ENCODE measurements at places on chromosomes 2 and 18.

- no peak for DNase-seq
Observed at GRCh38 chr2:70771446-70771845, 3.4 kb upstream of the ADD2 start.

DNA sequence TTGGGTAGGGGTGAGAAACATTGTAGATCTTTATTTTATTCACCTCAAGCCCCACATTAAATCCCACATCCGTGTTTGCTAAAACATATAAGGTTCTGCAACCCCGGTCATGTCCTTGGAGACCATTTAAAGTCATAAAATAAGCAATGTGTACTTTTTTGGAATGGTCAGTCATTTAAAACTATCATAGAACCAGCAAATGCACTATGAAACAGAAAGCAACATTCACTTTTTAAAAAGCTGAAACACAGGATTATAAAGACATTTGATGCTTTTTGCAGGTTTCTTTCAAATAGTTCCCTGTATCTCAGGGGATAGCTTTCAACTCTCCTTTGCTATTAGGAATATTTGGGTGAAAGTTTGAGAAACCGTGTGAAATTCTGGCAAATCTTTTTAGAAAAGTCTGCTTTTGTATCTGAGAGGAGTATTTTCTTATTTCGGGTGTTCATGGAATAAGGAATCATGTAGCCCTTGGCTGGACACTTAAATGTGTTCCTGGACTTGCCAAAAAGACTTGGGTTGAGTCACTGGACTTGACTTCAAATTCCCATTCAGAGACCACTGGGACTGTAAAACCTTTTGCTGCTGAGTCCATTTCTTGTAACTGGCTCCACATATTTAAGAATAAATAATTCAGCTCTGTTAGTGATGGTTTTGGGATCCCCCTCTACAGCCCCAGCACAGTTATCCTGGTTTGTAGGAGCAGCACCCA lies 5.9 kb upstream of the CETN1 start:
- DNase-seq = no peak

DNA sequence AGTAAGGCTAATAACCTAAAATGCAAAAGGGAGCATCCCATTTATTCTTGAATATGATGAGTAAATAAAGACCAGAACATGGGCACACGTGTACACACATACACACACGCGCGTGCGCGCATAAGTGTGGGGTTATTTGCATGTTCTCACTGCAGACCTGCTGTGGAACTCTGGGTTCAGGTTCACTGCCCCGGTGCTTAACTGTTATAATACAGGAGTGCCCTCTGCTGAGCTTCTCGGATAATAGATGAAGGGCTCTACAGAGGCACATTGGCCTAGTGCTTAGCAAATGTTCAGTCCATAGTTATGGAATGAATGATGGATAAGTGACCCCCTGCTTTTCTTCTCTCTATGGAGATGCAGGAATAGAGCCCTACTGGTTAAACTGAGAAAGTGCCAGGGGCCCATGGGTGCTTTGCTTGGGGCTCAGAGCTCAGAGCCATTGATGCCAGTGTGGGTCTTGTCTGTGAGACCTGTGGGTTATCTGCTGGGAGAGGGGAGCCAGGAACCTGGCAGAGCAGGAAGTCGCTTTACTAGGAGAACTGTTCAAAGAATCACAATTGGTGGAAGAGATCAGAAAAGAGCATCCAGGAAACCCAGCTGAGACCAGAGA lies 3.6 kb upstream of the ARL4C start:
- DNase-seq = peak; percentile 46

DNA sequence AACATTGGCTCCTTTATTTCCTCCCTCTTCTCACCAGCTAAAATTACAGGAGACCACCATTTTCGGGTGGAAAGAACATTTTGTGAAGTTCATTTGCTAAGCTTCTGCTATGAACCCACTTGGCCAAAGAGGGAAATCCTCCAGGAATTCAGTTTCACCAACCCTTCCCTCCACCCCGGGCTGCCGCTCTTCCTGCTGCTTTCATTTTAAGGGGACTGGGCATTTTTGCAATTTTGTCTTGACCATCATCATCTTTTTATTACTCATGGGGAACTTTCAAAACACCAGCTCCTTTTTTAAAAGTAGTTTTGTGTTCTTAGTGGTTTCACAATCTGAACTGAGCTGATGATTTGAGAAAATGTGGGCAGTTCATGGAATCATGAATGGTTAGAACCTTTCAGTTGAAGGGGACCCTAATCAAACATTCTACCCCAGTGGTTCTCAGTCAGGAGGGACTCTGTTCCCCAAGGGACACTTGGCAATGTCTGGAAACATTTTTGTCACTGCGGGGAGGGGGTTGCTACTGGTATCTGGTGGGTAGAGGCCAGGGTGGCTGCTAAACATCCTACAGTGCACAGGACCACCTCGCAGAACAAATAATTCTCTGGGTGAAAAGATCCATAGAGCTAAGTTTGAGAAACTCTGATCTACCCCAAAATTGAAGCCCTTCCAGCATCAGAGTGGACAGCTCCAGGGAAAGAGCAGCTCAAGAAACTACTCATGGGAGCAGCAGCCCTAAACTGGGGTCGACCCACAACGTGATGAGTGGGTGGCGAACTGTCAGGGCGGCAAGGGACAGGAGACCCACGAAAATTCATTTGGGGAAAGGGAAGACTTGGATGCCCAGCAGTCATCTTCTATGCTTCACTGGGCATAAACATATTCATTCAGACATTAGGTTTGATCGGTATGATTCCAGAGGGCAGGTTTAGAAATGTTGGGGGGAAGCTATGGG lies 92.9 kb downstream of the ACKR3 start:
- no peak for DNase-seq

DNA sequence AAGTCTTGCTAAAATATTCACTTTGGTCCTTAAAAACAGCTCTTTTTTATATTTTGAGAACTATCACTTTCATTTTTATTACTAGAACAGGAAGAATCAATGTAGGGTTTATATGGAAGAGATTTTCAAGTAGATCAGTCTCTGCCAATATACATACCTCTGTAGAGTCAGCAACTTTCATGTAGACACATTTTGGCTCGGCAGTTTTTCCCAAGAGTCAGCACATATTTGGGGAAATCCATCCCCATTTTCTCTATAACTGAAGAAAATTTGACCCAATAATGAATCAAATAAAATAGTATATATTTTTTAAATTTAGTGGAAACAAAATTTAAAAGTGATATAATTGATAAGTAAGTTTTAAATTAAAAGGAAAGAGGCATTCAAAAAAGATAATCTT lies 329.8 kb upstream of the TFPI start:
- DNase-seq = no peak

- DNase-seq = no peak
Observed at GRCh38 chr2:16727256-16727655, 61.6 kb upstream of the CYRIA start.

GRCh38 chr18:75785206-75785605 lies 357.7 kb upstream of the SMIM21 start:
- no peak for DNase-seq

DNA sequence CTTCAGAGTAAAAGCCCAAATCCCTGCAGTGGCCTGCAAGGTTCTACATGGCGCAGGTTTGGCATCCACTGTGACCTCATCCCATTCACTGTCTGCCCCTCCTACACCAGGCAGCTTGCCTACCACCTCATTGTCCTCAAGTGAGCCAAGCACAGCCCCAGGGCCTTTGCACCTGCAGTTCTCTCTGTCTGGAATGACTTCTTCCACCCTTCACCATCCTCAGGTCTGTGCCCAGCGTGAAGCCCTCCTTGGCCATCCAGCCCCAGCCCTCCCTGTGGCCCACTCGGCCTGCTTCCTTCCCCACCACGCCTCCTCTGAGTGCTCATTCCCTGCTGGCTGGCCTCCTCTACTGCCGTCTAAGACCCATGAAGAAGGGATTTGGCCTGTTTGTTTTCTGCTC lies 32.6 kb upstream of the UBE2F start:
- DNase-seq = no peak

GRCh38 chr2:208426412-208427045 lies 19.9 kb downstream of the PTH2R start:
- DNase-seq = no peak

DNA sequence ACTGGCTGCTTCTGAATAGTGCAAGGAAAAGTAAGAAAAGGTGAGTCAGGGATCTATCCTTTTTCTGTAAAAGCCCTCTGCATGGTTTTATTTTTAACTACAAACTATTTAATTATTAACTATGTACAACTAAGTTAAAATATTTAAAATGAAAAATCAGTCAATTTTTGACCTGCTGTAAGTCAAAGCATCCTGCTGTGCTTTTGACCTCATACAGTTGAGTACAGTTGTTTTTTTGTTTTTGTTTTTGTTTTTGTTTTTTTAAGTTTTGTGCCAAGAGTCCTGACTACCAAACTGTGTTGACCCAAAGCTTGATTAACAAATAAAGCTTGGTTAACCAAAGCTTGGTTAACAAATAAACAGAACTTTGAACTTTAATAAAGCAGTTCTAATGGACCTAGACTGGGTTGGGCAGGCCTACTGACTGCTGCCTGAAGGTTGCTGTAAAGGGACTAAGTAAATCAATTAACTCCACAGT lies at the start of gene ACMSD:
Gene ACMSD (plus strand): TSS at position 474 of the 478 bp plus-strand sequence. CDS start 67 bp downstream, outside the sequence.
- DNase-seq = peak; percentile 45

DNA sequence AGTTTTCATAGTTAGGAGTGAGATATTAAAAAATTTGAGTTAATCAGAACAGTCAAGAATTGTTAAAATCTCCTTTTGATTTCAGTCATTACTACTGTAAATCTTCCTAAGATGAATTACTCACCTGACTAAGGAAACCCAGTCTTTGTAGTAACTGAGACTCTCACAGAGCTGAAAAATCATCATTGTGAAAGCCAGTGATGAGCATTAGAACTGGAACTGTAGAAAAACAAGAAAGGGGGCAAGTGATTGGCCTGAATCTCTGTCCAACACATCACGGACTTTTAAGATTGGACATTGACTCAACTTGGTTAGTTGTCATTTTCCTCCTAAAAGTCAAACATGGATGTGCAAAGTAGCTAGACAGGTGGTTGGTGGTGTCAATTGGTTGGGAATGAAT lies 21.9 kb downstream of the SETBP1 start:
- no peak for DNase-seq

GRCh38 chr2:36770542-36771287 lies 74.2 kb downstream of the VIT start:
- no peak for DNase-seq

GRCh38 chr2:174184915-174185314 lies 63.4 kb downstream of the OLA1 start:
- DNase-seq = no peak

DNA sequence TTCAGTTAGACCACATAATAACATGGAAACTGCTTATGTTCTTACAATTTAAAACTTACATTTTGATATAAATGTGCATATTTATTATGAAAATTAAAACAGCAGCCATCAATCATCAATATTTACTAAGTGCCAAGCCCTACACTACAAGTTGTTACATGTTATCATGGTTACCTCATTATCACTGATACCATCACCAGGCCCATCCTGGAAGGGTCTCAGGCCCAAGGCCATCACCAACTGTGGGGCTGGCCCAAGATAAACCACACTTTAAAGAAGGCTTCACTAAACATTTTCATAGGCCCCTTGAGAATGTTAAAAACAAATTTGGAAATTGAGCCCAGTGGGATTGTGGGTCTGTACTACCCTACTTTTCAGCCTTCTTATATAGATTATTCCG lies 6.4 kb downstream of the ITSN2 start:
- no peak for DNase-seq

GRCh38 chr2:20675701-20676352 lies 8.9 kb downstream of the GDF7 start:
- DNase-seq = peak; percentile 5

- no peak for DNase-seq
Observed at GRCh38 chr2:5969303-5969702, 277.1 kb downstream of the SOX11 start.

DNA sequence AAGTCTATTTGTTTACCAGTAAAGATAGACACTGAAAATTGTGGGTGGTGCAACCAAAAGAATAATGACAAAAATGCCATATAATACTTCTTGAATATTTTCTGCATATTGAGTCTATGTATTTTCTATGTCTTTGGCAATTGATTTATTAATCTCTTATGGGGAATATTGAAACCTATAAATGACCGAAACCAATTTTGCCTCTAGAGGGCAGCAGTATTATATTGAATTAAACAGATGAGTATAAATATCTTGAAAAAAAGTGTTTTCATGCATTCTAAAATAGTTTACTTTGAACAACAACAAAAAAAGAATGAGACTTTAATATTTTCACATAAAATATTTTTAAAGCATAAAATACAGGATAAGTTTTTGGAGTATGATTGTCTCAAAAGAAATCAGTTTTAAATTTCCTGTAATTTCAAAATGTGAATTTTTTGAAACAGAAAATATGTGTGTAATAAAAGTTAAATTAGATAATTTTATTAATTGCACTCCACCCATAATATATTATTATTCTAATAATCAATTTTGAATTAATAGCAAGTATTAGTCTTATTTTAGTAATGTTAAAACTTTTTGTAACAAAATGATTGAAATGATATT lies 49.9 kb upstream of the CALCRL start:
- no peak for DNase-seq

DNA sequence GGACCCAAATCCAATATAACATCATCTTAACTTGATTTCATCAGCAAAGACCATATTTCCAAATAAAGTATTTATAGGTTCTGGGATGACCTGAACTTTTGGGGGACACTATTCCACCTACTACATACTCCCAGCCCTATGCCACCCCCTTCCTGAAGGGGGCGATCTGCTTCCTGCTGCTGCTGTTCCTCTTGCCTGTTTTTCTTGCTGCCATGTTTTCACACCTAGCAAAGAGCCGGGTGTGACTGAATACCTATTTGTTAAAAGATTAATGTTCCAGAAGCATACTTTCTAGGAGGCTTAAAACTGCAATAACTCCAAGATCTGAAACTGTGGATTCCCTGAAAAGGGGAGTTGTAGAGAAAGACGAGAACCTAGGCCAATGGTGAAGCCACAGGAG lies 89.7 kb downstream of the ICOS start:
- DNase-seq = no peak

GRCh38 chr2:239236808-239237205 lies 164.0 kb downstream of the HDAC4 start:
- DNase-seq = no peak

DNA sequence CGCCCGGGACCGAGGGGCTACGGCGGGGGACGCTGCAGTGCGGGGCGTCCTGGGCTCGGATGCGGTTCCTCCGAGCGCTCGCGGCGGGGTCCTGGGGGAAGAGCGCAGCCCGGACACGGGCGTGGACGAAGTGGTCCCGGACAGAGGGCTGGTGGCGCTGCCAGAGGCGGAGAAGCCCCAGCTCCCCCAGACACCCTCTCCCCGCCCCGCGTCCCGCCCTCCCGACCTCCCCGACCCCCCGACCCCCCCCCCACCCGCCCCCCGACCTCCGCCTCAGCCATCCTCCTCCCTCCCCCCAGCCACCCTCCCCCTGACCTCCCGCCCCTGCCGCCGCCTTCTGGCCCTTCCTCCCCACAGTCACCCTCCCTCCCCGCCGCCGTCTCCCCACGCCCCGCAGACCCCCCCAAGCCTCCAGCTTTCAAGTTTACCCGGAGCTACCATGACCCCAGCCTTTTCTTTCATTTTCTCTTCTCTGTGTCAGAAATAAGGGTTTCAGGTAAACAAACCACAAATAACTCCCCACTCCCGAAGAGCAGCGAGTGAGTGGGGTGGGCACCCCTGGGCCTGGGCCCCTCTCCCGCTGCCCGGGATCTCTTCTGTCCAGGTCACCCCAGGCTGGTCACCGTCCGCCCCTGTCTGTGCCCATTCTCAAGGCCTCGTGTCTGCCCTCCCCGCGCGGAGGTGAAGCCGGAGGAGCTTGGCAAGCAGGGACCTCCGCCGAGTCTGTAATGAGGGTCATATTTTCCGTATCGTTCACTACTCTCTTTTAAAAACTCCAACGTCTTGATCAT lies 5.1 kb downstream of the NFATC1 start:
- no peak for DNase-seq

Data from kidney glomerular epithelial cell (primary cell).